Prostate gland (tissue), 2 donors: ENCODE measurements at places on chromosomes 5 and 9. TPM values are rescaled to one million over a fixed set of nuclear protein-coding genes. Genes with fewer than 3 reads are reported as not detected.

GRCh38 chr5:139389701-139390638 lies at the start of gene MZB1:
TSS of gene MZB1 (minus strand) at chr5:139389913. CDS start at chr5:139389856, 57 bp downstream.
- H3K4me1 ChIP-seq, result peaks cover 43% of the 10 kb centered on the region
- H3K27ac ChIP-seq, result peak within 1 kb of the TSS; percentile 67
- H3K4me3 ChIP-seq, result peak within 1 kb of the TSS; percentile 13
- DNase-seq, result no peak
- H3K36me3 ChIP-seq, result no peaks in the 10 kb centered on the region

GRCh38 chr5:88244686-88245085 lies 24.0 kb downstream of the TMEM161B start:
- no peak for DNase-seq
- H3K4me3 ChIP-seq, result no peak overlapping the region
- no peaks in the 10 kb centered on the region for H3K27me3 ChIP-seq
- no peak overlapping the region for H3K27ac ChIP-seq
- no peaks in the 10 kb centered on the region for H3K36me3 ChIP-seq
- no peaks in the 10 kb centered on the region for H3K4me1 ChIP-seq

GRCh38 chr5:18944771-18945170 lies 1043.2 kb downstream of the CDH18 start:
- H3K27ac ChIP-seq, result no peak overlapping the region
- H3K4me3 ChIP-seq, result no peak overlapping the region
- no peaks in the 10 kb centered on the region for H3K27me3 ChIP-seq
- DNase-seq, result no peak

DNA sequence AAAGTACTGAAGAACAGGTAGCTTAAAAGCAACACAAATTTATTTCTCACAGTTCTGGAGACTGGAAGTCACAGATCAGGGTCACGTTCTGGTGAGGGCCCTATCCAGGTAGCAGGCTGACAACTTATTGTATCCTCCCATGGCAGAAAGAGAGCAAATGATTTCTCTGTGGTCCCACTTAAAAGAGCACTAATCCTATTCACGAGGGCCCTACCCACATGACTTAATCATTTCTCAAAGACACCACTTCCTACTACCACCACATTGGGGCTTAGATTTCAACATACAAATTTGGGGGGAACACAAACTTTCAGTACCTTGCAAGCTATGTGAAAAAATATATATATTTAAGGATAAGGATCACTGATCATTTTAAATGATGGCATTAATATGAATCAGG lies 75.8 kb upstream of the PPP1R2B start:
- H3K27me3 ChIP-seq, result no peaks in the 10 kb centered on the region
- H3K36me3 ChIP-seq, result no peaks in the 10 kb centered on the region
- H3K4me1 ChIP-seq, result no peaks in the 10 kb centered on the region
- H3K27ac ChIP-seq, result no peak overlapping the region
- no peak for DNase-seq

- DNase-seq, result peak; percentile 64
- no peaks in the 10 kb centered on the region for H3K27me3 ChIP-seq
- no peaks in the 10 kb centered on the region for H3K36me3 ChIP-seq
- H3K4me3 ChIP-seq, result no peak overlapping the region
- H3K27ac ChIP-seq, result no peak overlapping the region
These were observed 64.2 kb upstream of the OLFM1 start for GRCh38 chr9:135023088-135023785.

DNA sequence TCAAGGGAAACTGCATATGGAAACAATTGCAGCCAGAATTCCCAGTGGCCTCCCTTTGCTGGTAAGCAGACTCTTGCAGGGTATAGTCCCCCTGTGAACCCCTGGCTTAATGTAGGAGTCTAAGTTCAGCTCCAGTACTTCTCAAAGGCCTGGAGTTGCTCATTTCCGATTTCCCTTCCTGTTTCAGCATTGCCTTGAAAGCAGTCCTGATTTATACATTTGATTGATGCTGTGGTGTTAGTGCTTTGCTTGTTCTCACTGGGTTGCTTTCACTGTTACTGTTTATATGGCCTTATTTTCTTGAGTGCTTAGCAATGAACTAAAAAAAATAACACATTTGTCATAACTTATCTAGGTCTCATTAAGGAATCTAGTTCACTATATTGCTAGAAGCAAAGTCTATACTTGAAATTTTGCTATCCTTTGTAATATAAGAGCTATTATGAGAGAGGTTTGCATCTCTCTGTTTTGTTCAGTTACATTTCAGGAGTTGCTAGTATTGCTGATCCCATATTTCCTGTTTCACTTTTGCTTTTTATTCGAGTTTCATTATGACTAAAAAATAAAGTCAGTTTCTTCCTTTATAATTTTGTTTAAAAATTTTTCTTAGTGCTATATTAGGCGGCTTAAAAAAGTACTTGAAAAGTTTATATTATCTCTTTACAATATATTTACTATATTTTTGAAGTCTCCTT lies 122.4 kb upstream of the NMUR2 start:
- no peaks in the 10 kb centered on the region for H3K36me3 ChIP-seq
- no peaks in the 10 kb centered on the region for H3K4me1 ChIP-seq
- no peaks in the 10 kb centered on the region for H3K27me3 ChIP-seq
- no peak for DNase-seq

- H3K27me3 ChIP-seq, result no peaks in the 10 kb centered on the region
- no peak overlapping the region for H3K27ac ChIP-seq
- no peaks in the 10 kb centered on the region for H3K36me3 ChIP-seq
- peaks cover 8% of the 10 kb centered on the region for H3K4me1 ChIP-seq
These were observed 23.8 kb downstream of the MACROH2A1 start for GRCh38 chr5:135375040-135375793.

DNA sequence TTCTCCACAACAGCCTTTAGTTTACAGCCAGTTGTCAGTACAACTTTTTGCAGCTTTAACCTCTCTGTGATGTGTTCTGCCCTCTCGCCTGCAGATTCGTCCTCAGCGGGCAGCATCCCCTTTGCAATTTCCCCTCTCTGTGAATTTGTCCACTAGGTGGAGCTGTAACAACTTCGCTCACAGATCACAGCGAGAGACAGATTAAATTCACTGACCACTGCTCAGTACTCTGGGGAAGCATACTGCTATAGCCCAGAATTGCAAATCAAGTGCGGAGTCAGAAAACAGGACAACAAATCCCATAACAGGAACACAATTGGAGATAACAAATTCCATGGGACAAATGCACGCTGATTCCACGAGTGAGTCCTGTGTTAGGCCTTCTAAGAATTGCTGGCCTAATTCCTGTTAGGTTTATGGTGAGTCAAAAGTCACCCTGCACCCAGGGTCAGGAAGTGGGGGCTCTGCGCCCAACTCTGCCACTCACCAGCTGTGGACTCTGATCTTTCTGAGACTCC lies 2124.9 kb downstream of the MAT2B start:
- H3K4me1 ChIP-seq, result peaks cover 6% of the 10 kb centered on the region
- H3K27me3 ChIP-seq, result no peaks in the 10 kb centered on the region
- peak; percentile 42 for DNase-seq
- no peaks in the 10 kb centered on the region for H3K36me3 ChIP-seq

The C8G gene
- not detected for total RNA-seq

The RECK gene
- total RNA-seq, result 6.1 TPM
